ENCODE measurements at places on chromosomes 6 and 20.

GRCh38 chr20:63705232-63706026 is 2.3 kb downstream of the ARFRP1 start:
- no peak for DNase-seq

DNA sequence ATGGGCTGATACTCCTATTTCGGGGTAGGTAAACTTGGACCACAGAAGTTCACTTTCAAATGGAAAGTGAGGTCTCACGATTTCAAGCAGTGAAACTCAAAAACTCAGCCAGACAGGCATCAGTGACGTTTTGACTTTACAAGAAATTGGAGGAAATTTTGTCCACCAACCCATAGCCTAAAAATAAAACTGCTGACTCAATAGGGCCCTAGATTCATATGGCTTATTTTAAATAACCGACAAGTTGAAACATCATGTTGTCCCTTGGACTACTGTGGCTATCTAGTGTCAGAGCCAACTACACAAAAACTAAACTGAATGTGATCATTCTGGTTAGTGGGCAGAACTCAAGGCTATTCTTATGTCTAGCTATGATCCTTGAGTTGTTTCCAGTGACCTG is 486.3 kb downstream of the GRIK2 start:
- DNase-seq, result no peak

DNA sequence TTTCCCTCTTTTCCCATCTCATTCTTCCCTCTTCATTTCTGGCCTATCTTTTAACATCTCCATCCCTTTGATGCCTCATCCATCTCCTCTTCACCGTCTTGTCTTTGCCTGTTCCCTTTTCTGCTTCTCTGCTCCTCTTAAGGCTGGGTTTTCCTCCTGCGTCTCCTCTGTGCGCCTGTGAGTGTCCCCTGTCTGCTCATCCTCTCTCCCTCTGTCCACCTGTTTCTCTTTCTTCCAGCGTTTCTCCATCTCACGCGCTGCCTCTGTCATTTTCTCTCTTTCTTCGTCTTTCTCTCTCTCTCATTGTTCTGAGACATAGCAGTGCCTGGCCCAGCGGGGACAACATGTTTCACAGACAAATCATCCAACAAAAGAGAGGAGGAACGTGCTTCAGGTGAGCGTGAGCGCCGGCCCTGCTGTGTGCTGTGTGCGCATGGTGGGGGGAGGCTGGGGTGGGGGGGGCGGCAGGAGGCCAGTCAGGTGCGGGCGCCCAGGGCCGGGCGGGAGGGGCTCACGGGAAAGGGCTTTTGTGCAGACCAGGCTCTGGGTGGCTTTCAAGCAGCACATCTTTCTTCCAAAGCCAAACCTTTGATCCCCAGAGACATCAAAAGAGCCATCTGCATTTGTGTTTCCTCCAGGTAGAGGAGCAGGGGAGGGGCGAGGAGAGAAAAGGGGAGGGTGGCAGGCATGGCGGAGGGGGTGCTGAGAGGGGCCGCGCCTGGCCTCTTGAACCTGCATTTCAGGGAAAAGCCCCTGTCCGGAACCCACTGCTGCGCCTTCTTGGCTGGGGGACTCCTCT is 121.3 kb downstream of the VEGFA start:
- DNase-seq, result no peak

GRCh38 chr6:107020239-107020638 is 7.8 kb upstream of the MTRES1 start:
- no peak for DNase-seq

- no peak for DNase-seq
Measured at GRCh38 chr20:63682384-63683139, 13.9 kb upstream of the TNFRSF6B start.

DNA sequence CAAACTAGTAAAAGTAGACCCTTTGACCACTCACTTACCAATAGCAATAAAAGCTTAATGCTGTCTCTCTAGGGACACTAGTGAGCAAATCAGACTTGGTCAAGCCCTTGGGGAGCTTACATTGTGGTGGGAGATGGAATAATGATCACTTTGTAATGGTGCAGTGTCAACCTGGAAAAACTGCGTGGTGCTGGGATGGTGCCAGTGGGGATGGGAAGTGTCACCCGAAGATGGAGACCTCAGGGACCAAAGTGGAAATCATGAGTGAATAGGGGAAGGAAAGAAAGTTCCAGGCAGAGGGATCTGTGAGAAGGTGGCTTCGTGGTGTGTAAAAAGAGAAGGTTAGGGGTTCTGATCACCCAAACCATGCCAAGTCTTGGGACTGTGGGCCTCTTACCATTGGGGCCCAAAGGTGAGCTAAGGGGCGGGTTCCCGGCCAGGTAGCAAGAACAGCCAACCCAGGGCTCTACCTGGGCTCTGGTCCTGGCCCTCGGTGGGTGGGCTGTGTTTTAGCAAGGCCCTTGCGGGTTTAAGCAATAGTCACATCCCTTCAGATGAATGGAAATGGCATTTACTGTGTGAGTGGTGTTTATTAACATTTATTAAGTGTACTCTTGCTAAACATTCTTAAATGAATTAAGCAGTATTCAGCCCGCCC is 15.5 kb downstream of the DYNLRB1 start:
- no peak for DNase-seq

DNA sequence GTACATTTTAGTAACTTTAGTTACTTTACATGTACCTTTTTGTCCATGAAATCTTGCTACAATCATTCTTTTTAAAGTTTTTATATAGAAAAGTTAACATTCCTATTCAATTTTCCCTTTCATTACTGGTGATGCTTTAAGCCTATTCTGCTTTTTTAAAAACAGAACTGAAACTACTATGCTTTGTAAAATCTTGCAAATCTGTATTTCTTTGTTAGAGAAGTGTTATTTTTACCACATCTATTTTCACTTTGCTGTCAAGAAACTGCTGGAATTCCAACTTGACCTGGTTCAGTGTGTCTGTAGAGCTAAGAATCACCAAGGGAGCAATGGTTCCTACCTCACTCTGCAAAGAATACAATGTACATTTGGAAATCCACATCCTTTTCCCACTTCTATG is 21.8 kb upstream of the SAMD5 start:
- no peak for DNase-seq

DNA sequence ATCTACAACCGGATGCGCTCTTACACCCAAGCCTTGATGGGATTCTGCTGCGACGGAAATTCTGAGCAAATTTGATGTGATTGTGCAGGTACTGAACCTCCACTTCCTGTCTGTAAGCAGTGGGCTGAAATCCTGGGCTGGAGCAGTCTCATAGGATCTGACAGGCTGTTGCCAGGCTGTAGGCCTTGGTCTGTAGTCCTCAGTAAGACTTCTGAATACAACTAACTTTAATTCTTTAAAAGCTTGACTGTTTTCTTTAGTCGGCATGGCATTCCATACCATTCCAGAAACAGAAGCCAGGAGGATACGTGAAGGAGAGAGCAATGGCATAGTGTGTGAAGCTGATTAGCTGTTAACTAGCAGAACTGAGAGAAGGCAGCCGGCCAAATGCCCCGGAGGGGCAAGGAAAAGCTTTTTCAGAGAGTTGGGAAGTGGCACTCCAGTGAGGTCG is 68.3 kb downstream of the ADTRP start:
- DNase-seq, result no peak

GRCh38 chr6:133100865-133101264 is 140.3 kb upstream of the EYA4 start:
- no peak for DNase-seq

- no peak for DNase-seq
Measured at GRCh38 chr6:10166031-10166430, 248.8 kb downstream of the TFAP2A start.

DNA sequence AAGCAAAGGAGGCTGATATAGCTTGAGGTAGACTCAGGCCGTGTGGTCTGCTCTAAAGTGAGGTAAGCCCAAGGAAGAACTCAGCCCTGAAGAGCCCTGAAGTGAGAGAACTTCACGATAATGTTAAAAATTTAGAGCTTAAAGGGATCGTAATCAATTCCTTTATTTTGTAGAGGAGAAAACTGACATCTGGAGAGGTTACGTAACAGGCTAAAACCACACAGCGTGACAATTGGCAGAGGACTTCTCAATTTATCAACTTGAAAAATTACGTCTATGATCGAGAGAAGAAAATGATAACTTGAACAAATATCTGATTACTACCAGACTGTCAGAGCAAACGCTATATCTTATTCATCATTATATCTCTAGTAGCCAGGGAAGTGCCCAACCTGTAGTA is 121.8 kb upstream of the FOXO3 start:
- DNase-seq, result no peak

GRCh38 chr6:135183002-135183531 is 2.0 kb downstream of the MYB start:
- no peak for DNase-seq

GRCh38 chr20:1434571-1435336 is 31.9 kb downstream of the NSFL1C start:
- DNase-seq, result no peak

GRCh38 chr20:50283922-50284810 is 93.5 kb downstream of the CEBPB start:
- DNase-seq, result no peak

DNA sequence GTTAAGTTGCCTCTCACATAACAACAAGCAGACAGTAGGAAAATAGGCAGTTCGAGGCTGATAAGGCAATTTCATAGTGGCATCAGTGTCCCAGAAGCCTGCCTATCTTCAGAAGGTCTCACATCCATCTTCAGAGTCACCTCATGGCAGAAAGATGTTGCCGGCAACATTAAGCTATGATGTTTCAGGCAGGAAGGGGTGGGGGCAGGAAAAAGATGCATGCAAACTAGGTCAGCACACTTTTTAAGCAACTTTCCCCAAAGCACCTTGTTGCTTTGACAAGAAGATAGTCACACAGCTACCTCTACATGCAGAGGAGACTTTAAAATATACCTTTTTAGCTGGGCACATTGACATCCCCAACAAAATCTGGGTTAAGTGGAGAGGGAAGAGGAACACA is 43.2 kb upstream of the SMIM8 start:
- DNase-seq, result no peak

GRCh38 chr6:63816982-63817436 is 181.4 kb downstream of the PHF3 start:
- DNase-seq, result no peak

DNA sequence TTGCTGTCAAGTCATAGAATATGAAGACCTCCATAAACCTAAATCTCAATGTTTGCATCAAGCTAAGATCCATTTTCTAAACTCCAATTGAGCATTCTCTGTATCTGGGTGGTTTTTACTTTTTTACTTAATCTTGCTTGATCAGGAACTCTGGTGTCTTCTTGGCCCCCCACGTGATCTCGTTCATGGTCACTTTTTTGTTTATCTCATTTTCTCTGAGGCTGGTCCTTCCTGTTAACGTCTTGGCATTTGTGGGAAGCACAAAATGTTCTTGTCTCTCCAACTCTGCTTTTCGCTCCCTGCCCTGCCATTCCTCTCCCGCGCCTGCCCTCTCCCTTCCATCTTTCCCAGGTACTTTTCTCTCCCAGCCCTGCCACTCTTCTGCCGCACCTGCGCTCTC is 14.0 kb upstream of the MAPRE1 start:
- DNase-seq, result no peak

DNA sequence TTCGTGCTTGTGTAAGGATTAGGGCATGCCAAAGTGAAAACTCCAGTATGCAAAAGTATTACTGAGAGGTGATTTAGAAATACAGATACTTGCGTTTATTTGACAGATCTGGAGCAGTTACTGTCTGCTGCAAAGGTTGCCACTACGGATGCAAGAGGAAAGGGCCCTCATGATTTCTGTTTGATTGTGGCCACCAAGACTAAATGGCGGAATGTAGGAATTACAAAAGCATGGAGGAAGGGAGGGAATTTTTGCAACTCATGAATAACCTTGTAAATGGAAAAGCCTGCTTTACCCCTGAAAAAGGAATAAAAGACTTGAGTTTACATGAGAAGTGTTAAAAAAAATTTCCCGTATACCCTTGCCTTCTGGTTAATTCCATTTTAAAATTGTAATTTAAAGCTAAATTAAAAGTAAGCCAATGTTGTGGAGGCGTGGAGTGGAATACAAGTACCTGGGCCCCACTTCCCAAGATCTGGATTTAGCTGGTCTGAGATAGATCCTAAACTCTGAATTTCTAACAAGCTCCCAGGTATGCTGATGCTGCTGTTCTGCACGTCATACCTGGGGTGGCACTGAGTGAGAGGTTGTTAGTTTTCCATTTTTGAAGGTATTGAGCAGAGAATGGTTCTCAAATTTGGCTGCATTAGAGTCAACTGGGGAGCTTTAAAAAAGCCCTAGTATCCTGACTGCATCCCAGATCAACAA is 56.6 kb upstream of the NKX2-2 start:
- no peak for DNase-seq
